Muscle of arm (tissue), 14 donors: ENCODE measurements at places on chromosomes 6 and 20.

GRCh38 chr6:158417760-158418098 lies 105.5 kb downstream of the TULP4 start:
- no peak for DNase-seq

- DNase-seq, result no peak
Observed at GRCh38 chr20:2673453-2673852, 9.4 kb upstream of the IDH3B start.

GRCh38 chr6:14765106-14765505 lies 480.8 kb upstream of the JARID2 start:
- DNase-seq, result no peak

- DNase-seq, result no peak
Observed at GRCh38 chr6:71326611-71327010, 38.0 kb downstream of the OGFRL1 start.

- DNase-seq, result no peak
Observed at GRCh38 chr6:75532521-75532920, 38.9 kb upstream of the FILIP1 start.

DNA sequence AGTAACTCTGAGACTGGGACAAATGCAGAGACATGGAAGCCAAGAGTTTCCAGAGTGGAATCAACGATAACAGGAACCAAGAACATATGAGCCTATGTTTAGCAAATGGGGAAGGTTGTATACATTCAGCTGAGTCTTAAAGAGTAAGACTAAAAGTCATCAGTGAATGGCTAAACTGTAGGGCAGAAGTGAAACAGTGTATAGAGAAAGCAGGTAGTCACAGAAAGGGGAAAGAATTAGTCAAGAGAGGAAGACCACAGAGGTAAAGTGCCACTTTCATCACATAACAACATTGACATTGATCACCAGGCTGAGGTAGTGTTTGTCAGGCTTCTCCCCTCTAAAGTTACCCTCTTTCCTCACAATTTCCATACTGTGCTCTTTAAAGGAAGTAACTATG lies 306.5 kb upstream of the SPTLC3 start:
- no peak for DNase-seq

DNA sequence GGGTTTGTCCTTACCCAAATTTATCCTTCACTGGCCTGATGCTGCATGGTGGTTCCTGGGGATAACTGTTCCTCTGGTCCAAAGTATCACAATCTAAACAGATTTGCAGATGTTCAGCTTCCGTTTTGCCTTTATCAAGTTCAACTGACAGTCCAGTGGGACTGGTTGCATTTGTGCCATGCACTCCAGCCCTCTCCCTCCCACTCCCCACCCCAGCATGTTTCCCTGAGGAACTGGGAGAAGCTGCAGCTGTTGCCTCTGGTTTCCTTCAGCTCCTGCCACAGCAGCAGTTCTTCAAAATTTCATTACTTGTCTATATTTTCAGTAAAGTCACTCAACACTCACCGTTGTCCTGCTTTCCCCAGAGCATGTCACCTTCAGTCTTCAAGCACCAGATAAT lies 39.5 kb upstream of the KIF16B start:
- DNase-seq, result no peak

DNA sequence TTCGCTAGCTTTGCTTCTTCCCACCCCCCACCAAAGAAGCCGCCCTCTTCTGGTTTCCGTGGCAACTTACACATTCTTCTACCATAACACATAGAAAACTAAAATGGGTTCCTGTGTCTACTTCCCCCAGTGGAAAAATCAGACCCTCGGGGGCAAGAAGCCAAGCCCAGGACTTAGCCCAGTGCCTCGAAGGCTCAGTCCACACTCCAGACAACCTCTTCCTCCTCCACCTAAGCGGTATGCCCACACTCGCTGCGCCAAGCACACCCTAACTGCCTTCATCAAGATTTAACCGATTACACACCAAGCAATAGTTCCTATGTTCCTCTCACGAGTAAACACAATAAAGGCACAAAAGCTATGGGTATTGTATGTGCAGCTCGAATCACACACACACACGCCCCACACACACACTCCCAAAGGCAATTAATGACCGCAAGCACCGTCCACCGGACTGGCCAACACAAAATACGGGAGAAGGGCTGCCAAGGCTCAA lies 537 bp downstream of the PPIL4 start:
- DNase-seq, result peak; percentile 78

GRCh38 chr6:134766497-134766896 lies 183.4 kb downstream of the ALDH8A1 start:
- no peak for DNase-seq

- DNase-seq, result no peak
Observed at GRCh38 chr6:13120483-13121482, 207.6 kb downstream of the TBC1D7 start.

GRCh38 chr6:15533379-15534026 lies 129.3 kb downstream of the DTNBP1 start:
- no peak for DNase-seq
